ENCODE measurements at places on chromosomes 7 and 10.

GRCh38 chr10:77120666-77121376 is 516.8 kb downstream of the KCNMA1 start:
- DNase-seq = no peak

GRCh38 chr7:130875265-130875741 is 141.3 kb upstream of the KLF14 start:
- DNase-seq = no peak

DNA sequence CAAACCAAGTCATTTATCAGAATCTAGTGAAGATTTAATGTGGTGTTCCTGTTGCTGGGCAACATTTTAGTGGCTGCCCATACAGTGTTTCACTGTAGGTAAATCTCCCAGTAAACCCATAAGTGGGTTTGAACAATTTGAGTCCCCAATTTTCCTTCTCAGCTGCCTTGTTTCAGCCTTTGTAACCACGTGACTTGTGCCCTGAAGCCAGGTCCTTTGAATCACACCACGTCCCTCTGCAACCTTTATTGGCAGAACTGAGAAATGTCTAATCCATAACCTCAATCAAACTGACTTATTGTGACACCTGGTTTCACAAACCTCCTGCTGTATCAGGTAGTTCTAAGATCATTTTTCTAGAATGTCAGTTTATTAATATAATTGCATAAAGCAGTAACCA is 30.1 kb downstream of the SND1 start:
- DNase-seq = no peak

- no peak for DNase-seq
Measured at GRCh38 chr10:91589015-91589657, 43.7 kb downstream of the PPP1R3C start.

DNA sequence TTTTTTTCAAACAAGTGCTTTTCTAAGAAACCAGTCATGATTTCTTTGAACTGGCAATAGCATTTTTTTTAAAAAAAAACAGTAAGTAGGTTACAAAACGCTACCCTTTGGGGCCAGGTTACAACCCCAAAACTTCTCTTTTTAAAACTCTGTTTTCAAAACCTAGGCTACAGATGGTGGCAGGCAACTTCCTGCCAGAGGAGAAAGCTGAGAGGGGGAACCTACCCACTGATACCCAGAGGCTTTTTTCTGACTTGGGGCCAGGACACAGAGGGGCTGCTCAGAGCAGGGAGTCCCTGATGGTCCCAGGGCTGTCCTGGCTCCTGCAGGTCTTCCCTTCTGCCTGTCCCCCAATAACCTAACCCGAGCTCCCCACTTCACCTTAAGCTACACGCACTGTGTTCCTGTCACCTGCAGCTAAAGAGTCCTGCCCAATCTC is 6.9 kb downstream of the STN1 start:
- DNase-seq = no peak

DNA sequence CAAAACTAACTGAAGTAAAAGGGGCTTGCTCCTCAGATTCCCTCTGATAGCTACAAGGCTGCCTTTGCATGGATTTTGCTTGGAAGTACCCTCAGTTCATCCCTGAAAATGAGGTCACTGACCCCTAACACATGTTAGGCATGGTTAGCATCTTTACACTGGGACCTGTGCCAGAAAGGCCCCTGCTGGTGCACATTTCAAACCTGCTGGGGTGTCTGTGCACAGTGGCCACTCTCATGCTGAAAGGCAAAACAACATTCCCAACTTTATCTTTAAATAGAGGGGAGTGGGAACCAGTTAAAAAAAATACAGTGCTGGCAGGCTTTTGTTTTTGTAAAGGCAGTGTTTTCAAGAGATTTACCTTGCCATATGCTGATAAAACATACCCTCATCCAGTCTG is 99.1 kb downstream of the ANK3 start:
- DNase-seq = no peak

DNA sequence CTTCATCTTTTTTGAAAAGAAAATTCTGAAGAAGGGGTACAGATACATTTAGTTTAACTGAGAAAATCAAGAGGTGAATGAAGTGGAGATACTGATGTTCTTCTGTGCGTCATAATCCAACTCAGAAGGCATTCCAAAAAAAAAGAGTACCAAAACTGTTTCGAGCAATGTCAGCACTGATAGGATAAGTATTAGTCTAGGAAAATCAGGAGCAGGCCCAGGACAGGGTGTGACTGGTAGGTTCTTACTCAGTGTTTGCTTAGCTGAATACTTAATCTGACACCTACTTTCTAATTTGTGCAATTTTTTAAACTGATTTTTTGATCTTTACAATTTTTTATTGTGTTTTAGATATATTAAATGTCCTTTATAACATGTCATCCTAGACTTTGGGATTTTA is 4.3 kb downstream of the BZW2 start:
- no peak for DNase-seq

DNA sequence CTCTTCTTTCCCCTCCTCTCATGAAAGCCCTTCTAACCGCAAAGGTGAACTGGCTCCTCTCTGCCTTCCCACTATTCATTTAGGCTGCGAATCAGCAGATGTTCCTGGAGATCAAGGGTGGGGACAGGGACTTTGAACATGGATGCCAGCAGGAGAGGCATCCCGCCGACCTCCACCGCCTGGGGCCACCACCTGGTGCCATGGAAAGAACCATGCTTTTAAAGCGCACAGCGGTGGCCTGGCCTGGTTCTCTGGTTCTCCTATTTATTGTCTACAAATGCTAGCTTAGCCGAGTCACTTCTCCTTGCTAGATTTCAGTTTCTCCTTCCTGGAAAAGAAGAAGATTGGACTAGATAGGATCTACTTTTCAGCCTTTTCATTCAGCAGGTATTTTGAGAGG is 43.2 kb upstream of the KCNMA1 start:
- DNase-seq = no peak

GRCh38 chr10:33252794-33253203 is 81.7 kb downstream of the NRP1 start:
- no peak for DNase-seq

DNA sequence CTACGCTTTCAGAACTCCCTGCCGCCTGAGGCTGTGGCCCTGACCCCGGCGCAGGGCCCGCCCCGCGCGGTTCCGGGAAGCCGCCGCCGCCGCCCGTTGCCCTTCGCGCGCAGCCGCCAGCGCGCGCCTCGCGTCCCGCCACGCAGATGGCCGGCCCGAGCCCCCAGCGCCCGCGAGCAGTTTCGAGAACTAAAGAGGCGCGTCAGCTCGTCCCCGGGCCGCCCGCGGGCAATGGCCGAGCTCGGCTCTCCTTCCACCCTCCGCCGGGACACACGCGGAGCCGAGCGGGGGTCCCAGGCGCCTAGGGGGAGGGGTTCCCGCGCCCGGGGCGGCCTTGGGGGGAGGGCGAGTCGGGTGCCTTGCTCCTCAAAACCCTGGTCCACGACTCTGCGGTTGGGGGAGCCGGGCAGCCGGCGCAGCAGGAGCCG is 1.8 kb downstream of the HNRNPF start:
- no peak for DNase-seq

DNA sequence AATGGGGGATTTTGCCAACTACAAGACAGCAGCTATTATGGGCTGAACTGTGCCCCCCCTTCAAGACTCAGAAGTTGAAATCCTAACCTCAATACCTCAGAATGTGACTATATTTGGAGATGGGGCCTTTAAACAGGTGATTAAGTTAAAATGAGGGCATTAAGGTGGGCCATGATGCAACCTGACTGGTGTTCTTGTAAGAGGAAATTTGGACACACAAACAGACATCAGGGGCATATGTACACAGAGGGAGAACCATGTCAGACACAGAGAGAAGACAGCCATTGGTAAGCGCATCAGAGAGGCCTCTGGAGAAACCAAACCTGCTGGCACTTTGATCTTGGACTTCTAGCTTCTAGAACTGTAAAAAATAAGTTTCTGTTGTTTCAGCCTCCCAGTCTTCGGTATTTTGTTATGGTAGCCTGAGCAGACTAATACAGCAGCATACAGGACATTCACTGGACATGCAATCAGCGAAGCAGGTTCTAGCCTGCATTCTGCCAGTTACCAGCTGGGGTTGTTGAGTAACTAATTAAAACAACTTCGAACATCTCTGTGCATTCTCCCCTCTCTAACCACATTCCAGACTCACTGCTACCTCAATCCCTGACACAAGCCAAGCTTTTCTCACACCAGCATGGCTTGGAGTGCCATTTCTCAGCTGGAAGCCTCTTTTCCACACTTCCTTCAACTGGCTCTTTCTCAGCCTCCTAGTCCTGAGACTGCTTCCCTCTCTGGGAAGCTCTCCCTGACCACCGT is 141.4 kb downstream of the DOCK4 start:
- DNase-seq = no peak

- DNase-seq = peak; percentile 63
Measured at GRCh38 chr7:105202616-105203015, 186.1 kb downstream of the SRPK2 start.

- DNase-seq = no peak
Measured at GRCh38 chr10:12564173-12564572, 214.8 kb downstream of the CAMK1D start.

DNA sequence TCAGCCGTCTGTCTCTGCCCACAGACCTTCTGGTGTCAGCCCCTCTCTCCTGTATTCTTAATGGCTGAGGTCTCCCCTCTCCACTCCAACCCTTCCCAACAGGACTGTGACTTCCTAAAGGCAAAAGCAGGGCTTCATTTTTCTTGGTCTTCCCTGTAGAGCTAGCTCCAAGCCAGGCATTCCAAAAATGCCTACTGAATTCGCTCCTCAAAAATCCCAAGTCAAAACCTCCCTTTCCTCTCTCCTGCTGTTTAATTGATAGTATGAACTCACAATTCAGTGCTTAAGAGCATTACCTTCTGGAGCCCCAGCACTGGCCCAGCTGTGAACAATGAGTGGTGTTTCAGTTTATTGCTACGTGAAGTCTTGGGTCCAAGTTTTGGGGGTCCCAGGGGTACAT is 628.4 kb downstream of the PARD3 start:
- no peak for DNase-seq

Data from DMS153 (cell line).